ENCODE measurements at places on chromosomes 3 and 15.

DNA sequence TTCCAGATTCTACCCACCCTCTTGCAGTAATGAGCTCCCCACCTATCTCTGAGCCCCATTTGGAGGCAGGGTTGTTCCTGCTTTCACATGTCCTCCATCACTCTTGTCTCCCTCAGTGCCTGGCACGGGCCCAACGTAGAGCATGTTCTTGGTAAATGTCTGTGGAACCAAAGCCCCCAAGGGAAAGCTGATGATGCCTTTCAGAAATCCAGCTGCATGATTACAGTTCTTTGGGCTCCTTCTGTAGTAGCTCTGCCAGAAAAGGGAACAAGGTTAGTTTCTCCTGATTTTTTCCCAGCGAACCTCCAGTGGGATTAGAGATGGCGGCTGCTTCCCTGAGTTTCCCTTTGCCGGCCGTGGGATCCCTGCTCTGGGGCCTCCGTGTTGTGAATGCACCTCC, 39.3 kb downstream of the CGNL1 start:
- no peak for DNase-seq

GRCh38 chr15:99408236-99409096, 157.2 kb downstream of the LRRC28 start:
- DNase-seq: no peak

- no peak for DNase-seq
Measured at GRCh38 chr3:127050733-127051132, 67.8 kb downstream of the PLXNA1 start.

DNA sequence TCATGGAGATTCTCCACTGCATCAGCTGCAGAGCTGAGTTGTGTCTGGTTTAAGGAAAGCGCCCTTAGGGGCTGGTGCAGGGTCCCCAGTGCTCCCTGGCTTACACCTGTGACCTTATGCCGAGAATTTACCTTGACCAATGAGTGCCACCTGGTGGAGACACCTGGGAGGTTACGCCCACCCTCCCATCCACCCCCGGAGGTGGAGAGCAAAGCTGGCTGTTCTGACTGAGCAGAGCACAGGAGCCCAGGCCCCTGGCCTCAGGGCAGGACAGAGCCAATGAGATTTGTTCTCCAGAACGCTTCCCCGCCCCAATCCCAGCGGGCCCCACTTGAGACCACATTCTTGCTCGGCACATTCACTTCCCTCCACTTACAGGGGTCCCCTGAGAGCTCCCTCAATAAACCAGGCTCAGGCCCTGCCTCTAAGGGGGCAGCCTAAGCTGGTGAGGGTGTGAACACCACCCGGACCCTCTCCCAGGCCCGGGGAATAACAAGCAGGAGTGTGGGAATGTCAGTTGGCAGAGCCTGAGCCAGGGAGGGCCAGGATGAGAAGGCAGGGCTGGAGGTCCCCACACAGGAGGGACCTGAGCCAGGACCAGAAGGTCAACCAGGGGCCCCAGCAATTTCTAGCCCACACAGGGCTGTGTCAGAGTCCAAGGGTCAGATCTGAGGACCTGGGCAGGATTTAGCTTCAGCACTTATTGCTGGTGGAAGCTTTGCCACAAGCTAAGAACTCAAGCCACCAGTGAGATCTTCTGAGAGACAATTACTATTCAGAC, 117.1 kb downstream of the TPRA1 start:
- no peak for DNase-seq

GRCh38 chr3:48347500-48347899, 14.0 kb upstream of the SPINK8 start:
- no peak for DNase-seq

GRCh38 chr3:178771511-178771910, 235.3 kb downstream of the KCNMB2 start:
- DNase-seq: no peak

DNA sequence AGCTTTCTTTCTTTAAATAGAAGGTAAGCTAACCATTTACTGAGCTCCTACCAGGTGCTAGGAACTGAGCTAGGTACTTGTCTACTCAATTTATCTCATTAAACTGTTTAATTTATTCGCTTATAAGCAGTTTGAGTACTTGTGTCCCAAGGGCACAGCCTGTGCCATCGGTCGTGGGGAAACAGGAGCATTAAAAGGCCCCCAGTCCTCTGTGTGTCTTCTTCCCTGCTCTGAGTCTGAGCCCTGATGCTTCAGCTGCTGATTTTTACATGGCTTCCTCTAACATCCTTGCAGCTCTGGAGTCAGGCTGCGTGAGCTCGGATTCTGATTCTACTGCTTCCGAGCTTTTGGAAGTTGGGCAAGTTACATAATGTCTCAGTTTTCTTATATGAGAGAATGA, 239.5 kb downstream of the EDEM1 start:
- no peak for DNase-seq

DNA sequence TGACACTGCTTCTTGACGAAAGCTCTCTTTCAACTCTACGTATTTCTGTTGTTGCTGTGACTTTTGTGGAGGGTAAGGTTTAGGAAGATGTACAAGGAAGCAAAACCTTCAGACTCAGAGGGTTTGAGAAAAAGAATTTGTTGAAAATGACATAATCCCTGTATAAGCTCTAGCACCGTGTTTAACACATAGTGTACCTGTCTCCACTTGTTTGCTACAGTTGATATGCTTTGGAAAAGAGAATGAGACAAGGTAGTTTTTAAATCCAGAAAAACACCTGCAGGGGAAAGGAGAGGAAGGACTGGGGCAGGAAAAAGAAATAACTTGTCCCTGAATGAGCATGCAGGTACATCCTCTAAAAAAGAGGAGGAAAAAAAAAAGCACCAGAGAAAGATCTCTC, 29.6 kb upstream of the CP start:
- no peak for DNase-seq

DNA sequence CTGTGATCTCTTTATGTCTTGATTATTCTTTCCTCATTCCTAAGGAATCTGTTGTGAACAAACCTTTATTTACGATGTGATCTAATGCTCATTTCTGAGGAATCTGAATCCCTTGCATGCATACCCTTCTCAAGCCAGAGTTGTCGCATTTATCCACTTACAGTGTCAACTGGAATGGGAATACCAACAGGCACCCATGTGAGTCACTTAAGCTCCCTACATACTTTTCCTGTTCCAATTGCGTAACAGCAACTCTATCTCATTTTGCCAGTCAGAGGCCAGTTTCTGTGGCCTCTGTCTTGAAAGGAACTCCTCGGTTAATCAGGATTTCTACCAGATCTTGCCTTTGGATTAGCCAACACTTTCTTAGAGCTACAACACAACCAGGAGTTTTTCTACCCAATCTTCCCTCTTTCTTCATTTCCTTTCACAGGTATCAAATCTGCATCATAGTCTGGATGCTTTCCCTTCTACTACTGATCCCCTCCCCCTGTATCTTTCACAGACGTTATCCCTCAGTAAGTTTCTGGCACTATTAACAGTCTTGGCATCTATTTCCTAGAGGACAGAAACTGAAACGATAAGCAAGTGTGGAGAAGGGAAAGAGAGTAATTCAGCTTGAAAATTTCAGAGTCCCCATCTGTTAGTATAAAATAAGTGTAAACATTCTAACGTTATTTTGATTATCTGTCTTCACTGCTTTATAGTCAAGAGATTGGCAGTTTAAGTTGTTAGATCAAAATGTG, 66.8 kb upstream of the BCHE start:
- DNase-seq: no peak

DNA sequence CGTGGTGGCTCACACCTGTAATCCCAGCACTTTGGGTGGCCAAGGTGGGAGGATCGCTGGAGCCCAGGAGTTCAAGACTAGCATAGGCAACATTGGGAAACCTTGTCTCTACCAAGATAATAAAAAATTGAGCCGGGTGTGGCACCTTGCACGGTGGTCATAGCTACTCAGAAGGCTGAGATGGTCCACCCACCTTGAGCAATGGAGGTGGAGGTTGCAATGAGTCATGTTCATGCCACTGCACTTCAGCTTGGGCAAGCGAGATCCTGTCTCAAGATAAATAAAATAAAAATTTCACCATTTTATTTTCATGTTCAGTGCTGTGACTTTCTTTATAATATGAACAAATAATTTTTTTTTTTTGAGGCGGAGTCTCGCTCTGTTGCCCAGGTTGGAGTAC, 12.5 kb downstream of the MAPK6 start:
- no peak for DNase-seq

GRCh38 chr15:69463182-69463756, 10.7 kb downstream of the RPLP1 start:
- no peak for DNase-seq

- DNase-seq: no peak
Measured at GRCh38 chr3:170274641-170275040, 52.4 kb downstream of the PRKCI start.

DNA sequence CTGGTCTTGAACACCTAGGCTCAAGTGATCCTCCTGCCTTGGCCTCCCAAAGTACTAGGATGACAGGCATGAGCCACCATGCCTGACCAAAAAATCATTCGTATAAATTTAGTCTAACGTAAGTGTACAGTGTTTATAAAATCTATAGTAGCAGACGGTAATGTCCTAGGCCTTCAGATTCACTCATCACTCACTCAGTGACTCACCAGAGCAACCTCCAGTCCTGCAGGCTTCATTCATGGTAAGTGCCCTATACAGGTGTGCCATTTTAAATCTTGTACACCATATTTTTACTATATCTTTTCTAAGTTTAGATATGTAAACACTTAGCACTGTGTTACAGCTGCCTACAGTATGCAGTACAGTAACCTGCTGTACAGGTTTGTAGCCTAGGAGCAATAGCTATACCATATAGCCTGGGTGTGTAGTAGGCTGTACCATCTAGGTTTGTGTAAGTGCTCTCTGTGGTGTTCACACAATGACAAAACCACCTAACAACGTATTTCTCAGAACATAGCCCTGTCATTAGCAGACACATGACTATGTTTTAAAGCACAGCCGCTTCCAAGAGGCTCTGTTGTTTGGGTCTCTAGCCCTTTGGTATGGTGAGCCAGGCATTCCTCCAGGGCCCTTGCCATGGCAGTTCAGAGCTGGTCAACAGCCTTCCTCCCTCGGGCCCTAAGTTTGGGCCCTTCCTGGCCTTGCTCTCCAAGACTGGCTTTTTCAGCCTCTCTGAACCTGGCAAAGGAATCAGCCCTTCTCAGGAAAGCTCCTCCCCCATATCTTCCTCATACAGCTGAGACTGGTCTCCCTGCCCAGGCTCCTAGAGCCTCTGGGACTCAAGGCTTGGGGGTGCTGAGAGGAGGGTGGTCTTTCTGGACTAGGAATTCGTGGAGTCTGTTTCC, 1.9 kb upstream of the CCDC9B start:
- DNase-seq: no peak

DNA sequence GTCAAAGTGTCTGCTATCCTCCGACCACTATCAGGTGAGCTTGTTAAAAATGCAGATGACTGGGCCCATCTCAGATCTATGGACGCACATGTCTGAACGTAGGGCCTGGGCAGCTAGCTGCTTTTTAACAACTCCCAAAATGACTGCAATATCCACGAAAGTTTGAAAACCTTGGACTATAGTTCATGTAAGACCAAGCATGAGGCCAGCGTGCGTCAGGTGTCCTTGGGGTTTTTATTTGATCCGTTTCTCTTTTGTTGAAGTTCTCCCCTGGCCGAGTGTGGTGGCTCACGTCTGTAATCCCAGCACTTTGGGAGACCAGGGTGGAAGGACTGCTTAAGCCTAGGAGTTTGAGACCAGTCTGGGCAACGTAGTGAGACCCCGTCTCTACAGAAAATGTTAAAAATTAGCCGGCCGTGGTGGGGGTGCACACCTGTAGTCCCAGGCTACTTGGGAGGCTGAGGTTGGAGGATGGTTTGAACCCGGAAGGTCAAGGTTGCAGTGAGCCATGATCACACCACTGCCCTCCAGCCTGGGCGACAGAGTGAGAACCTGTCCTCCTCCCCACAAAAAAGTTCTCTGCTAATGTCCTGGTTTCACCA, 9.5 kb downstream of the SLC51A start:
- DNase-seq: no peak

- no peak for DNase-seq
Measured at GRCh38 chr15:79185199-79185598, 94.6 kb upstream of the RASGRF1 start.

GRCh38 chr3:148208975-148209374, 488.7 kb upstream of the AGTR1 start:
- DNase-seq: no peak

DNA sequence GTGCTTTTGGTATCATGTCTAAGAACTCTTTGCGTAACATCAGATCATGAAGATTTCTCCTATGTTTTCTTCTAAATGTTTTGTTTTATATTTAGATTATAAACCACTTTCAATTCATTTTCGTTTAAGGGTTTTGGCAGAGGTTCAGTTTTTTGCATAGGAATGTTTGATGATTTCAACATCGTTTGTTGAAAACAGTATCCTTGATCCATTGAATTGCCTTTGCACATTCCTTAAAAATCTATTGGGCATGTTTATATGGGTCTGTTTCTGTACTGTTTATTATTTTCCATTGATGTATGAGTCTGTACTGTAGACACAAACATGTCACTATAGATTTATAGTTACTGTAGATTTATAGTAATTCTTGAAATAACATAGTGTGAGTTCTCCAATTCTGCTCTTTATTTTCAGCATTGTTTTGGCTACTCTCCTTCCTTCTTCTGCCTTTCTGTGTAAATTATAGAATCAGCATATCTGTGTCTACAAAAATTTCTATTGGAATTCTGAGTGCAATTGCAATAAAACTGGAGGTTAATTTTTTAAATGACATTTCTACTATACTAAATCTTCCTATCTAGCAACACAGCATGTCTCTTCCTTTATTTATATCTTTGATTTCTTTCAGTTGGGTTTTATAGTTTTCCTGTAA, 374.0 kb downstream of the SV2B start:
- DNase-seq: no peak

DNA sequence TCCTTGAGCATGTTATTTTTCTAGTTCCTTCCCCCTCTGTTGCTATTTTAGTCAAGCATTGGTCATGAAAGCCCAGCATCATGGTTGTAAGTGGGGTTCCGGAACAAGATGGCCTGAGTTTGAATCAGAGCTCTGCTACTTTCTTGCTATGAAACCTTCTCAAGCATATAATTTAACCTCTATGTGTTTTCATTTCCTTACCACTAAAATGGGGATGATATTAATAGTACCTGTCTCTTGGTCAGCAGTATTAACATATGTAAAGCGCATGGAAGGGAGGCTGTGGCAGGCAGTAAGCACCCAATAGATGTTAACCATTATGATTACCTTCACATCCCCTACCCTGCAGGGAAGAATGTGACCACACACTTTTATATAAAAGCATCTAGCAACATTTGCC, 14.3 kb upstream of the SPRED1 start:
- no peak for DNase-seq

GRCh38 chr3:141223673-141224166, 7.9 kb upstream of the PXYLP1 start:
- DNase-seq: no peak

- DNase-seq: no peak
Measured at GRCh38 chr3:67866571-67866970, 212.2 kb upstream of the SUCLG2 start.

- DNase-seq: no peak
Measured at GRCh38 chr3:185318141-185318540, 44.8 kb upstream of the MAP3K13 start.

- no peak for DNase-seq
Measured at GRCh38 chr15:29554531-29554930, 267.7 kb downstream of the TJP1 start.

Measured in anterior cingulate cortex (tissue), 58 donors.